ENCODE measurements at places on chromosomes 13 and 19.
A peak's percentile ranks its signal among the peaks of the same experiment; 100 is the strongest.

DNA sequence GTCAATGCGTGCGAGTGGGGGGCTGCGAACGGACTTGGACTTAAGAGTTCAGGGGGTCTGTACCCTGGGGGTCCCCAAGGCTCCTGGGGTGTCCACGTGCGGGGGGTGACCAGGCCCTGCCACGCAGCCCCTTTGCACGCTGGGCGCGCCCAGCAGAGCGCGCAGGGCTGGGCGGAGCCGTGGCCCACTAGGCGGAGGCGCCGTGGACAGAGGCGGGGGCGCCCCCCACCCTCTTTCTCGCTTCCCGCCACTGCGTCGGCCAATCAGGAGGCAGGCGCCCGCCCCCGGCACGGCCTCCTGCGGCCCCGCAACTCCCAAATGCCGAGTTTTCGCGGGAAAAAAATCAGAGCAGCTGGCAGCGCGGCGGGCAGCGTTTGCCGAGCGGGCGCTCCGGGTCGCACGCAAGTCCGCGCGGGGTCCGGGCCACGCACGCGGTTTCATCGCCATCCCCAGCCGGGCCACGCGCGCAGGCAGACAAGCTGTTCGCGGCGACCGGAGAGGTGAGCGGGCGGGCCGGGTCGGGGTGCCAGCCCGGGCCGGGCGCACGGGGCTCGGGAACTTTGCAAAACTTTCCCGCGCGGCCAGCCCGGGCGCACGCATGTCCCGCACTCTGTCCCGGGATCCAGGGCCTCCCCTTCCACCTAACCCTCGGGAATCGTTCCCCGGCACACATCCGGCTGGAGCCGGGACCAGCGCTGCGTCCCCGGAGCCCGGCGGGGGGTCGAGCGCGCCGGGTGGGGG, at the start of gene UHRF1:
Gene UHRF1 (plus strand): TSS at position 346 of the 741 bp plus-strand sequence. CDS start 1,385 bp downstream, outside the sequence.
- peak; percentile 16 for DNase-seq

DNA sequence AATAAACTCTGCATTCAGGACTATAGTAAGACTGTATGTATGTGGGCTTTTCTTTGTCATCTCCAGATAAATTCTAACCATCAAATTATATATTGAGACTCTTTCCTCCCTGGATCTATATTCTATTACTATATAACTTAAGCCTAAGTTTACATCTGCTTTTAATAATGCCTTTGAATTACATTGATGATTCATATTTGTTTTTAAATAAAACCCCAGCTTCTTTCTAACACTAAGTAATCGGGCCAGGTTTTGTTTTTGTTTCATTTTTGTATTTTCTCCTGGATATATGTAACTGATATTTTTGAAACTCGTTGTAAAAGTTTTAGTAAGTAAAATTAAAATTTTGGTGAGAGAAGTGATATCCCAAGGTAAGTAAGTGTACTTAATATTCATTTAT, 1599.1 kb downstream of the PCDH9 start:
- DNase-seq = no peak

DNA sequence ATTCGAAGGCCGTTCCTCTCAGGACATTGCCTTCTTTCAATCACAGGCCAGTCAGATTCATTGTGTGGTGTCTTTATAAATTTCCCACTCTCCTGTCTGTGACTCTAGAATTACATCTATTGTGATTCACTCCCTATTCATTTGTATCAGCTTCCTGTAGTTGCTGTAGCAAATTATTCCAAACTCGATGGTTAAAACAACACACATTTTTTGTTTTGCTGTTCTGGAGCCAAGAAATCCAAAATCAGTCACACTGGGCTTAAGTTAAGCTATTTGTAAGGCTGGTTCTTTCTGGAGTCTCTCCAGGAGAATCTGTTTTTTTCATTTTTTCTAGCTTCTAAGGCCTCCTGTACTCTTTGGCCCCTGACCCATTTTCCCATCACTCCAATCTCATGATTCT, 1487.0 kb upstream of the SLC10A2 start:
- DNase-seq = no peak

- no peak for DNase-seq
These were observed 764.9 kb upstream of the SLITRK5 start for GRCh38 chr13:86906127-86906874.

DNA sequence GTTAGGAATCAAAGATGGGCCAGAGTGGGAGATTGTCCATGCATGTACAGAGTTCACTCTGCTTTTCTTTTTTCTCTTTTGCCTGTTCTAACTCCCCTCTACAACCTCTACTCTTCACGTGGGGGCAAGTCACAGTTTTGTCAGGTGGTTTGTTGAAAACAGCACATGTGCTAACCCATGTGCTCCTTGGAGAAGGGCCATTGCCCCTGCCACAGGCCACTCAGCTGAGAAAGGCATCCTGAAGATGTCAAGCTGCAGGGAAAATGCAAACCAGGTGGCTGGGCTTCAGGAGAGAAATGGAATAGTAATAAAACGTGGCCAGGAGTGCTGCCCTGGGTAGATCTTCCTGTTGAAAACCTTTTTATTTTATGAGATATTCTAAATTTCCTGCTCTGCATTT, 35.3 kb upstream of the SLC10A2 start:
- no peak for DNase-seq

GRCh38 chr13:25980255-25980654, 71.6 kb downstream of the SHISA2 start:
- DNase-seq = peak; percentile 56

GRCh38 chr19:35908010-35908441, at the start of gene TYROBP:
TSS of gene TYROBP (minus strand) at chr19:35908295. CDS start at chr19:35908228, 67 bp downstream.
- peak; percentile 15 for DNase-seq

- no peak for DNase-seq
These were observed 80.7 kb downstream of the RNASEH2B start for GRCh38 chr13:50990065-50990817.

- no peak for DNase-seq
These were observed 17.2 kb downstream of the FGF21 start for GRCh38 chr19:48772503-48772953.

- DNase-seq = no peak
These were observed 29.4 kb upstream of the FBXL3 start for GRCh38 chr13:77056382-77056781.

- DNase-seq = no peak
These were observed 25.3 kb downstream of the TRPM4 start for GRCh38 chr19:49182848-49183375.

GRCh38 chr13:46388846-46389245, 1.8 kb upstream of the RUBCNL start:
- DNase-seq = no peak

DNA sequence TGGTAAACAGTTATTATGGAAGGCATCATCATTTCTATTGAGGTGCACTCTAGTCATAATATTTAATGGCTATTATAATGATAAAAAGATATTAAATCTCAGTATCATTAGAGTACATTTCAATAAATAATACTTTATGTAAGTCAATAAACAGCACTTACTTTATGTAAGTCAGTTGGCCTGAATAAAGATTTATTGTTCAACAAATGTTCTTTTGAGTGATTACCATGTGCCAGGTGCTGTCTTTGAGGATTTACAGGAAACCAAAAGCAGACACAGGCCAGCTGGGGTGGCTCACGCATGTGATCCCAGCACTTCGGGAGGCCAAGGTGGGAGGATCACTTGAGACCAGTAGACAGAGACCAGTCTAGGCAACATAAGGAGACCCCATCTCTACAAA, 5.0 kb upstream of the NKG7 start:
- no peak for DNase-seq

DNA sequence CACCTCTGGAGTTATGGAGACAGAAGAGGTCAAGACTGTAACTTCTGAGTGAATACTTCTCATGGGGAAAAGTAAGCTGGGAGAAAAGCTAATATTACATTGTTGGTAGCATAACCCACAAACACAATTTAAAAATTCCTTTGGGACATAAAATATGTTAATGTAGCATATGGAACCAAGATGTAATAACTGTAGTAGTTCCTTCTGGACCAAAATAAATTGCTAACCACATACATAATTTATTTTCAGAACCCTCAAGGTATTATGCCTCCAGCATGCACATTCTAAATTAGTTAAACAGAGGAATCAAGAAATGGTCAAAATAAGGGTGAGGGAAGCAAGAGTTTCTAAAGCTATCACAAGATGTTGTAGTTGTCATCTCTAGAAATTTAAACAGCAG, 4.8 kb upstream of the RNF17 start:
- no peak for DNase-seq

- no peak for DNase-seq
These were observed 1180.3 kb upstream of the PCDH20 start for GRCh38 chr13:62595976-62596375.

DNA sequence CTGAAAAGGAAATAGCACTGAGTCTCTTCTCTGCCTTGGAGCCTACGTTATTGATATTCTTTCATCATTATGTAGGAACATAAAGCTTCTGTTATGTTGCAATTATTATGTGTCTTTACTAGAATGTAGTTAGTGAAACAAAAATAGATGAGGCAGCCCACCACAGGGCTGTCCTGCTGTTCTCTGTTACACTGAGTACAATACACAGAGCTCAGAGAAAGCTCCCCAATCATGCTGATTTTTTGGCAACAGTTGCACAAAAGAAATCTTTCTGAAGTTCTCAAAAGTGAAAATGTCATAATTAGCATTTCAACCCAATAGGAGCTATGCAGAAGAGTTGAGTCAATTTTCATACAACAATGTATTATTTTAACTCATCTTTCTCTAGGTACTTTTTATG, 119.5 kb downstream of the EFNB2 start:
- DNase-seq = no peak

DNA sequence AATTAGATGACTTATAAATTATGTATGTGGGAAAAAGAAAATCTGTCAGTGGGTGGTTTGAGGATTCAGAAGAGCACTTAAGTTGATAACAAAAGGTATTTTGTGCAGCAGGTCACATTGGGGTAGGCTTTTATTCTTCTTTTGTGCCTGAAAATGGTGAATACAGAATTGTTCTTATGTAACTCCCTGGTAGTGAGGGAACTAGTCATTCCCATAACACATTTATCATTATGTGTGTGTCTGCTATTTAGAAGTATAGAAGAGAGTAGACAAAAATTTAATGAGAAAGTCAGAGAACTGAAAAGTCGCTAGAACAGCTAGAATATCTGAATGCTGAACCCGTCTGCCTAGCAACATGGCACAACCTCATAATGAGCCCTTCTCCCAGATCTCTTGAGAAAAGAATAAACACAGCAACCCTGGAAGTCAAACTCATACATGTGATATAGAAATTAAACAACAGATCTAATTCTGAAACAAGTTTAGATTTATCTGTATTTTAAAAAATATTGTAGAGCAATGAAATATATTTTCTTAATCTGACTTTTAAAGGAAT, 111.8 kb upstream of the EDNRB start:
- no peak for DNase-seq

DNA sequence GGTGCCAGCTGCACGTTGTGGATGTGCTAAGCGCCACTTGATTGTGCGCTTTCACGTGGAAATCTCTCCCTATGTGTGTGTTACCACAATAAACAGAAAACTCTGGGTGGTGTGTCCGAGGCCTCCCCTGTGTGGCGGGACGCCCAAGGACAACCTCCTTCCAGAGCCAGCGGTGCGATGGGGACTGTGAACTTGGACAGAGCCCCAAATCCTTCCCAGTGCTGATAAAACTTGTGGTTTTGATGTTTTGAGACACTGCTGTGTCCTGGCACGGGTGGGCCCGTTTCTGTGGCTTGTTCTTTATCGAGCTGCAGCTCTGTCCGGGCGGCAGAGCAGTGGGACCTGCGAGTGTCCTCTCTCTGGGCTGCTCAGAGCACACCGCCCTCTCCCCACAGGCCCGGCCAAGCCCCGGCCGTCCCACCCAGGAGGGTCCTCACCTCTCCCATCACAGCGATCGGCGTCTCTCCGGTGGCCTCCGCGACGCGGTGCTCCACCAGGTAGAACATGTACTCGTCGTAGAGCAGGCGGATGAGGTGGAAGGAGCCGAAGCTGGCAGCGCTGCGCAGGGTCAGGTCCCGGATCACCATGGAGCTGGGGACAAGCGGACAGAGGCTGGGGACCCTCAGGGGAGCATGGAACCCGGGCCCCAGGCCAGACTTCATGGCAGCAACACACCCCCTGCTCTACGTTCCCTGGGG, 18.8 kb upstream of the RANBP3 start:
- no peak for DNase-seq

DNA sequence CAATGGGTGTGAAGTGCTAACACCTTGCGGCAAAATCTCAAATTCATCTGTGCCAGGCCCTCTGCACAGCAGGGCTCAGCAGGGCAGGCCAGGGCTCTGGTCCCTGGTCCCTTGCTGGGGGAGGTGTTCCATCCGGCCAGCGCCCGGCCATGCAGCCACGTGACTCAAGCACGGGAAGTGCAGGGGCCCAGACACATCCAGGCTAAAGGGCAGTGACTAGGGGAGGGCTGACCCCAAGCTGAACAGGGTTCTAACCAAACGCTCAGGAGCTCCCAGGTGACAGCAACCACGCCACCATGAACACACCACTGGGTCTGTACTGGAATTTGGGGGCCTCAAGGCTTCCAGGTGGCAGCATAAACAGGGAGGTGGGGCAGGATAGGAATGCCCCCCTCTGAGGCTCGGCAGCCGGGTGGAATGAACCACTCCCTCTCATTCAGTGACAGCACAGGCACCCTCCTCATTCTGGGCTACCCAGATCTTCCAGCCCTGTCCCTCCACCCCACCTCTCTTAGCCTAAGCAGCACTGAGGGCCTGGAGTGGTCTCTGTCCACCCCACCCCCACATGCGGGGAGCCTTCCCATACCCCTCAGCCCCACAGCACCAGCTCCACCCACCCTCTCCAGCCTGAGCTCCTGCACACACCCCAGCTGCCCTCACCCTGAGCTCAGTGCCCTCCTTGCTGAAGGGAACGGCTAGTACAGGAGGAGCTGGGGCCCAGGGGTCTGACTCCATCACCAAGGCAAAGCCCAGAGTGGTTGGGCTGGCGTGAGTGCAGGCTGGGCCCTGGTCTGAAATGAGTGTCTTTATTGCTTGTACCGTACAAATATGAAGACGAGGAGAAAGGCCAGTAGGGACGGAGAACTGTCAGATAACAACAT, 5.3 kb upstream of the CCNP start:
- DNase-seq = no peak

DNA sequence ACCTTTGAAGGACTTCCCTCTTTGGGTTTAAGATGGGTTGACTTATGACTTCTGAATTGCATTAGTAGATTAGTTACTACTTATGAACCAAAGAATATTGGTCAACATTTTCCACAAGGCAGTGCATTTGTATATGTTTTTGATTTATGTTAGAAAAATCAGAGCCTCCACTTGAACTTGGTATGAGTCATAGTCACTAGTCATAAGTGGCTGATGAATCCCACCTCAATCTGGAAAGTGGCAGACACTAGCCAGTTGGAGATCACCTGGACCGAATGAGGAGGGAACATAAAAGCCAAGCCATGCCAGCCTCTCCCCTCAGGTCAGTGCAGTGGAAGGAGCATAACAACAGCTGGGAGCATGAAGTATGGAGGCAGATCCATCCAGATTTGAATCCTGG, 39.3 kb upstream of the SPART start:
- DNase-seq = no peak

GRCh38 chr19:38288123-38288855, 15.8 kb upstream of the C19orf33 start:
- DNase-seq = no peak

Data from Kasumi-1 (cell line).